ENCODE measurements at places on chromosomes 1 and 21. TPM values are rescaled to one million over a fixed set of nuclear protein-coding genes. Genes with fewer than 3 reads are reported as not detected.
A peak's percentile ranks its signal among the peaks of the same experiment; 100 is the strongest.

GRCh38 chr21:16517383-16517782 lies 787.6 kb downstream of the USP25 start:
- no peak overlapping the region for H3K4me3 ChIP-seq
- no peaks in the 10 kb centered on the region for H3K27me3 ChIP-seq
- no peaks in the 10 kb centered on the region for H3K4me1 ChIP-seq

DNA sequence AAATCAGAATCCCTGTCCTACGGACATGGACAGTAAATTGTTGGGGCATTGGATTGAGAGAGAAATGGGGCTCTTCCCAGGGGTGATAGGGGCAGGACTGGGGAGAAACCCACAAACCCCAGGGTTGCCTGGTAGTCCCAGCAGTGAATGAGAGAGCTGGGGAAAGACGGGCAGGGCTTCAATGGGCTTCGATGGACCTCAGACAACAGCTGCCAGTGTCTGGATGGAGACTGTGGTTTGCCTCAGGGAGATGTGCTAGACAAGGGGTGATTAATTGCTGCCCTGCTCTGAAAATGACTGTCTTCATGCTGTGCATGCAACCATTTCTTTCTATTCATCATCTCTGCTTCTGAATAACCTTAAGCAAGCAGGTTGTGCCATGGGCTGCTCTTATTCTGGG lies 7.4 kb downstream of the GPR25 start:
- H3K4me3 ChIP-seq: no peak overlapping the region
- no peaks in the 10 kb centered on the region for H3K27me3 ChIP-seq
- H3K27ac ChIP-seq: no peak overlapping the region

GRCh38 chr1:243968413-243968812 lies 82.7 kb upstream of the ZBTB18 start:
- DNase-seq: no peak
- no peaks in the 10 kb centered on the region for H3K36me3 ChIP-seq

GRCh38 chr1:47013293-47013692 lies 10.2 kb upstream of the CYP4X1 start:
- no peak for DNase-seq
- no peaks in the 10 kb centered on the region for H3K27me3 ChIP-seq
- H3K36me3 ChIP-seq: no peaks in the 10 kb centered on the region
- no peak overlapping the region for H3K27ac ChIP-seq

GRCh38 chr21:27812279-27812678 lies 845.4 kb upstream of the ADAMTS5 start:
- H3K36me3 ChIP-seq: no peaks in the 10 kb centered on the region
- H3K27me3 ChIP-seq: no peaks in the 10 kb centered on the region
- no peak overlapping the region for H3K4me3 ChIP-seq
- no peak for DNase-seq
- H3K27ac ChIP-seq: no peak overlapping the region
- no peaks in the 10 kb centered on the region for H3K4me1 ChIP-seq

GRCh38 chr1:28139025-28139712 lies 37.3 kb downstream of the PTAFR start:
- no peak overlapping the region for H3K4me3 ChIP-seq
- DNase-seq: no peak
- no peaks in the 10 kb centered on the region for H3K36me3 ChIP-seq
- H3K27me3 ChIP-seq: no peaks in the 10 kb centered on the region
- H3K27ac ChIP-seq: no peak overlapping the region
- no peaks in the 10 kb centered on the region for H3K4me1 ChIP-seq

GRCh38 chr1:6976044-6976375 lies 190.8 kb downstream of the CAMTA1 start:
- H3K27ac ChIP-seq: no peak overlapping the region
- H3K4me3 ChIP-seq: no peak overlapping the region
- no peaks in the 10 kb centered on the region for H3K4me1 ChIP-seq
- H3K36me3 ChIP-seq: no peaks in the 10 kb centered on the region
- no peak for DNase-seq

DNA sequence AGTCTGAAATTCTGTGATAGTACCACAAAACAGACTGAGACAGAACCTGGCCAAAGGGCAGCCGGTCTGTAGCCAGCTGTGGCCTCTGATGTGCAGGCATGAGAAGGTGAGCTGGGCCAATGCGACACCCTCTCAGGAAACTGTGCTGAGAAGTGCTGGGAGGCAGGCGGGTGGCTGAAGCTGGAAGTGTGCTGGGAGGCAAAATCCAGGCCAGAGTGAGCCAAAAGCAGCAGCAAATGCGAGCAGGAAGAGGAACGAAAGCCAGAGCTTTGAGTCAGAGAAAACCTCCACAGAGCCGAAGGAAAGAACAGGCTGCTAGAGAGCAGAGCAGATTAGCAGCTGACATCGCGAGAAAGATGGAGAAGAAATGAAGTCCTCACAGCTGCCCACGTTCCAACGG lies 10.2 kb upstream of the ATP13A2 start:
- no peaks in the 10 kb centered on the region for H3K36me3 ChIP-seq
- H3K27ac ChIP-seq: no peak overlapping the region
- H3K4me1 ChIP-seq: no peaks in the 10 kb centered on the region
- H3K4me3 ChIP-seq: no peak overlapping the region
- no peak for DNase-seq
- no peaks in the 10 kb centered on the region for H3K27me3 ChIP-seq

DNA sequence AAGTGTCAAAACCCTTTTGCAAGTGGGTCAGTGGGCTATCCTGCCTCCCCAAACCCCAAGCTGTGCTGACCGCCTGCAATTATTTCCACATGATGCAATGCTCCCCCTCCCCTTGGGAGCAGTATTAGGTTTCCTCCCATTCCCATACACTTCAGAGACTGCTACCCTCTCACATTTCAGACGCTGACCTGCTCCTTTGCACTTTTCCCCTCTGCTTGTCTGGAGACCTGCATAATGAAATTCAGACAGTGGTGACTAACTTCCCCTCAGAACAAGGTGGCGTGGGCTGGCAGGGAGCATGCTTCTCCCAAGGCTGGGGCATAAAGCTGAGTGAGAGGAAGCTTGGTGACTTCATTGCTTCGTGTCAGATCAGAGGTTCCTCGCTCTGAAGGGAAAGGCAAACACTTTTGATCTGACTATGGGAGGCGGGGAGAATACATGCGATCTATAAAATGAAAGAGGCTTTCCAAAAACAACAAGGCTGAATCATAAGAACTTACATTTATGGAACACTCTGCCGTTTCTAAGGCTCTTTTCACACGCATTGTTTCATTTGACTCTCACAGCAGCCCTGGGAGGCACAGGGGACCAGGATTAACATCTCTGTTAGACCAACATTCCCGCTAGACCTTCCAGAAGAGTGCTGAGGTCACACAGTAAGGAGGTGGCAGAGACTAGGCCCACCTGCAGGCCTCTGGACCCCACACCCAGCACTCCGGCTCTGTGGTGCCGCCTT lies 27.5 kb upstream of the ROR1 start:
- no peak for DNase-seq
- no peak overlapping the region for H3K27ac ChIP-seq
- no peaks in the 10 kb centered on the region for H3K27me3 ChIP-seq
- no peaks in the 10 kb centered on the region for H3K4me1 ChIP-seq
- no peaks in the 10 kb centered on the region for H3K36me3 ChIP-seq

- H3K27ac ChIP-seq: no peak overlapping the region
- H3K4me3 ChIP-seq: no peak overlapping the region
- H3K4me1 ChIP-seq: no peaks in the 10 kb centered on the region
Measured at GRCh38 chr1:178310685-178311105, 186.1 kb downstream of the CLEC20A start.

GRCh38 chr1:217484871-217485270 lies 146.0 kb downstream of the GPATCH2 start:
- no peaks in the 10 kb centered on the region for H3K36me3 ChIP-seq
- no peak overlapping the region for H3K4me3 ChIP-seq
- no peaks in the 10 kb centered on the region for H3K4me1 ChIP-seq
- H3K27me3 ChIP-seq: no peaks in the 10 kb centered on the region
- H3K27ac ChIP-seq: no peak overlapping the region
- no peak for DNase-seq

DNA sequence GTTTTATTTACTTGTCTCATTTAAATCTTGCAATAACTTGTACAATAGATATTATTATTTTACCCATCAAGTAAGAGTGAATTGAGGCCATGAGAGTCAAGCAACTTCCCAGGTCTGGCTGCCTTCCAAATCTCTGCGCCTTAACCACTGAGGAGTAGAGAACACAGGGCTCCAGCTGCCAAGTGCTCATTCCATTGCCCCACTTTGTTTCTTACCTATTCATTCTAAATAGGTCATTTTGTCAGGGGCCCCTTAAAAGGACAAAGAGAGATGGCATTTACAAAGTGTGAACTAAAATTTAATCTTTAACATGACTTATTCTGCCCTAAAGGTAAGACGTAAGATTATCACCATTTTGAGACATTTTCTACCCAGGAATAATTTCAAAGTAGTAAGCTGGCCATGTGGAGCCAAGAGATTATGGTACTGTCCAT lies 3.5 kb downstream of the PPP1R15B start:
- DNase-seq: peak; percentile 67
- H3K36me3 ChIP-seq: no peaks in the 10 kb centered on the region
- H3K4me3 ChIP-seq: peak overlapping the region; percentile 83
- peak overlapping the region; percentile 11 for H3K27ac ChIP-seq
- no peaks in the 10 kb centered on the region for H3K4me1 ChIP-seq

GRCh38 chr1:167232801-167233200 lies 12.1 kb downstream of the POU2F1 start:
- no peak overlapping the region for H3K27ac ChIP-seq
- no peaks in the 10 kb centered on the region for H3K36me3 ChIP-seq
- DNase-seq: no peak
- no peak overlapping the region for H3K4me3 ChIP-seq
- no peaks in the 10 kb centered on the region for H3K27me3 ChIP-seq
- H3K4me1 ChIP-seq: no peaks in the 10 kb centered on the region

- H3K27ac ChIP-seq: no peak overlapping the region
- no peaks in the 10 kb centered on the region for H3K27me3 ChIP-seq
- DNase-seq: peak; percentile 6
- H3K4me3 ChIP-seq: no peak overlapping the region
- H3K36me3 ChIP-seq: no peaks in the 10 kb centered on the region
Measured at GRCh38 chr21:45004059-45004422, 64.2 kb downstream of the SLX9 start.

GRCh38 chr1:168110896-168111545 lies 25.7 kb downstream of the GPR161 start:
- H3K27me3 ChIP-seq: no peaks in the 10 kb centered on the region
- no peak for DNase-seq
- peaks cover 4% of the 10 kb centered on the region for H3K4me1 ChIP-seq
- H3K27ac ChIP-seq: peak overlapping the region; percentile 9

GRCh38 chr21:24938573-24938972 lies 668.7 kb downstream of the MRPL39 start:
- no peak for DNase-seq
- H3K36me3 ChIP-seq: no peaks in the 10 kb centered on the region
- no peaks in the 10 kb centered on the region for H3K4me1 ChIP-seq
- H3K27ac ChIP-seq: no peak overlapping the region

DNA sequence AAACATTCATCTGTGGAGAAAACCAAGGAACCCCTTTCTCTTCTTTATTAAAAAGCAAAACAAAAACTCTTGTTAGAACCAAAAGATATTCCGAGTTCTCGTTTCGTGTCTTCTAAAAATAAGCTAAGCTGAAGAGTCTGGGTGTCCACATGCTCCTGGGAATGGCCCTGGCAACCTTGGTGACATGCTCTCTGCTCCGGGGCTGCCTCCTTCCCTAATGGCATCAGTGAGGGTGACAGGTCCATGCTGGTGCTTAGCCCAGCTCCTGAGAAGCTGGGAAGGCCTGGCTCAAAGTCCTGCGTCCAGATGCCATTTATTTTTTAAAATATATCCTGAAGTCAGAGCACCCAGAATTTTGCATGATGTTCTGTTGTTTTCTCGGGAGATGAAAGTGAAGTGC lies 24.6 kb upstream of the TRAPPC10 start:
- no peaks in the 10 kb centered on the region for H3K4me1 ChIP-seq
- no peaks in the 10 kb centered on the region for H3K27me3 ChIP-seq
- no peaks in the 10 kb centered on the region for H3K36me3 ChIP-seq
- no peak overlapping the region for H3K27ac ChIP-seq
- H3K4me3 ChIP-seq: no peak overlapping the region

DNA sequence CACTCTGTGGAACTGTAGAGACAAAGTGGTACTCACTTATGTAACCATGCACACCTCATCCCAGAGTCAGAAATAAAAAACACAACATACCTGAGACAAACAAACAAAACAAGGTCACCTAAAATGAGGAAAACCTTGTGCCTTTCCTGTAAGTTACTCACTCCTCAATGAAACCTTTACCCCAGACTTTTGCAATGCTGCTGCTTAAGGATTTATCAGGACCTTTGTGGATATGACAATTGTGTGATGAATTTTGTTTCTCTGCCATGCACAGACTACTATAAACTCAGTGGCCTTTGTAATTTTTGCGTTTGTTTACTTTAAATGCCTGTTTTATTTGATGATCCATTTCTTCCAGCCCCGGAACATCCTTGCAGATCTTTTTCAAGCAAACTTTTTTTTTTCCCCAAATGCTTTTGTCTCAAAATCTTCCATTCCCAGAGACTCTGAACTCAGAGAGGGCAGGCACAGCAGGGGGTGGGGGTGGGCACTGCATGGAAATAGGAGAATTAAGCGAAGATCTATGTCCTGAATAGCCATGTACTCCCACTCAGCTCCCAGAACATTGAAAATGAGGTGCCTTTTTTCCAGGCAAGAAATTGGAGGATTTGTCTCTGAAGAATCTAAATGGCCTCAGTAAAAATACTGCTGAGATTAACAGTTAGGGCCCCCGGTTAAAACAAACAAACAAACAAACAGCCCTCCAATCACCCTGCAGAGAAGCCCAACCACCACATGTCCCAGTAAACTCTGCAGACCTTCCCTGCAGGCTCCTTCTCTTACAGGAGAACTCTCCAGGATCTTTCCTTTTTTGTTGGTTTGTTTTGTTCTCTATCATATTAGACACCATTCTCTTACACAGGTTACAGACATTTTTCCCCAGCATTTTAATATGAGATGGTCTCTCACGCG lies 22.6 kb upstream of the SIM2 start:
- H3K36me3 ChIP-seq: no peaks in the 10 kb centered on the region
- no peak for DNase-seq
- H3K27me3 ChIP-seq: no peaks in the 10 kb centered on the region

DNA sequence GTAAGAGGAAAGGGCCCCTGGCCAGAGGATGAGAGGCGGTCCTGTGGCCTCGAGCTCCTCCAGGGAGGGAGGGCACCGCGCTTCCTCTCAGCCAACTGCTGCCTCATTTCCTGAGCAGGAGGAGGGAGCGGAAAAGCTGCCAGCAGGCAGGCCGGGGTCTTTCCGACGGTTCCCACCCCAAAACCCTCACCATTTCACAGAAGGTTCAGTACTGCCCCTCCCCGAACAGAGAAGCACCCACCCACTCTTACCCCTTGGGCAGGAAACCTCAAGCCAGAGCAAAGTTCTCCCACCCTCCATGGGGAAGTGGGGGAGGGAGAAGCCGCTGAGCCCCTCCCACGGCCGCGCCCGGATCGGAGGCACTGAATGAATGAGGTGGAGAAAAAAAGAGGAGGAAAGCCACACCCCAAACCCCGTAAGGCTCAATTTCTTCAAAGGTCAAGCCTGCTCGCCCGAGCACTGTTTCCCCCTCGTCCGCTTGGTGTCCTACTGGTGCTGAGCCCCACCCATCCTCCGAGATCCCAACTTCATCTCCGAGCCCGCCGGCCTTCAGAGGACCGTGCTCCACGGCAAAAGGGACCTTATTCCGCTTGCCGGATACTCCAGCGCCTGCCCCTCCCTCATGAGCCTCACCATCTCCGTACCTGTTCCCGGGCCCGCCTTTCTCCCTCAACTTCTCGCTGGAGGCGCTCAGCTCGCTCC lies 9.4 kb downstream of the TPM3 start:
- peak overlapping the region; percentile 74 for H3K4me3 ChIP-seq
- DNase-seq: peak; percentile 55
- H3K36me3 ChIP-seq: no peaks in the 10 kb centered on the region
- peak overlapping the region; percentile 79 for H3K27ac ChIP-seq
- peaks cover 16% of the 10 kb centered on the region for H3K4me1 ChIP-seq

Gene TNFSF18
- not detected for total RNA-seq

Gene MFSD2A
- total RNA-seq: 16.2 TPM

Gene TMIGD3
- 0.95 TPM for total RNA-seq

Gene TMEM82
- total RNA-seq: not detected

Gene CXADR
- total RNA-seq: 11.8 TPM

Gene MAB21L3
- total RNA-seq: not detected

Gene CPLANE2
- total RNA-seq: 5.4 TPM

Gene ESRRG
- 0.21 TPM for total RNA-seq
